ENCODE measurements at places on chromosomes 11 and 22. TPM values are rescaled to one million over a fixed set of nuclear protein-coding genes. Genes with fewer than 3 reads are reported as not detected.

Gene KRTAP5-1
- total RNA-seq = not detected

Gene MAPK8IP1
- total RNA-seq = 4.2 TPM

Gene KCNQ1OT1
- total RNA-seq = 1.5 TPM

Gene NEFH
- total RNA-seq = under 0.01 TPM

Gene HSPB2
- 0.28 TPM for total RNA-seq

Gene CBLIF
- not detected for total RNA-seq

Gene MS4A8
- not detected for total RNA-seq

Gene GPR83
- not detected for total RNA-seq

Gene CACNA1I
- not detected for total RNA-seq

Gene TEX12
- total RNA-seq = not detected

Gene BTBD18
- not detected for total RNA-seq

Gene YPEL1
- 0.19 TPM for total RNA-seq

Gene REXO2
- 271 TPM for total RNA-seq

Gene OR52K2
- total RNA-seq = not detected

Gene P4HA3
- 47.9 TPM for total RNA-seq

Gene MIAT
- total RNA-seq = 1.1 TPM

Gene UBQLNL
- not detected for total RNA-seq

Gene GRAP2
- total RNA-seq = not detected

Gene MYOD1
- not detected for total RNA-seq

Gene DEFB131B
- total RNA-seq = not detected

Gene OR5T3
- total RNA-seq = not detected

Gene FAM227A
- 1.7 TPM for total RNA-seq

Gene SCO2
- 0.56 TPM for total RNA-seq

Gene OR56A1
- total RNA-seq = not detected

Gene PKNOX2
- 0.38 TPM for total RNA-seq

Gene POU2AF2
- not detected for total RNA-seq

Gene DNAJB13
- total RNA-seq = under 0.01 TPM

Gene PRR33
- not detected for total RNA-seq

Gene APOBEC3G
- 16.6 TPM for total RNA-seq

Gene E2F8
- under 0.01 TPM for total RNA-seq

Gene C22orf42
- not detected for total RNA-seq

Gene RTCB
- total RNA-seq = 162 TPM

Gene BATF2
- 0.77 TPM for total RNA-seq

Gene OR51B5
- total RNA-seq = 0.28 TPM

Gene MMP3
- 0.19 TPM for total RNA-seq

Gene CHST1
- total RNA-seq = 0.19 TPM

Gene TECTA
- 0.85 TPM for total RNA-seq

Gene ARHGAP8
- total RNA-seq = 0.28 TPM

Gene PDE2A
- 1.3 TPM for total RNA-seq

Gene SLC5A4
- total RNA-seq = not detected

Gene NCAM1
- total RNA-seq = 0.58 TPM

Gene SEPTIN5
- total RNA-seq = 12.1 TPM

Gene TRIM6
- 5.2 TPM for total RNA-seq

Gene MTCH2
- total RNA-seq = 116 TPM
